Cortex of kidney (tissue), 1 donor: ENCODE measurements at places on chromosomes 11 and 22.

DNA sequence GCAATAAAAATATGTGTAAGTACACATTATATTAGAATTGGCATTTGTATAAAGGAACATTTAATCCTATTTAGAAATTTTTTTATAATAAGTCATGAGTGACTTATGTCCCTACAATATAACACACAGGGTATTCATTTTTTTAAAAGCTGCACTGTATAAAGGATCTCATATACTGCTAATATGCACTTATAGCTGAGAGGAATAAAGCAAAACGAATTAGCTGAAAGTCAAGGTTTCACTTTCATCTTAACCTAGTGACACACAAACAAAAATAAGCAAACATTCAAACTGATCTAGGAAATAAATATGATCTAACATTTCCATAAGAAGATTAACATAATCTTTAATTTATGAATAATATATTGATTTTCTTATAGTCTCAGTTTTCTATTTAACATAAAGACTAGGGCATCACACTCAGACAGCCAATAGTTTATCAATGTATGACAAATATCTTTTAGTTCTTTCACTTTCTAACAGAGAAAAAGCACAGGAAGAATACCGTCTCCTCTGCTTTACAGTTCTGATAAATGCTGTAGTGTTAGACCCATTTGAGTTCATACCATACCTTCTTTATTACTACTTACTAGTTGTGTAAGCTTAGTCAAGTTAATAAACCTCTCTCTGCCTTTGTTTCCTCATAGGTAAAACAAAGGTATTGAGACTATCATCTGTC, 42.9 kb downstream of the DCDC1 start:
- DNase-seq: no peak

GRCh38 chr22:44550711-44551491, 52.9 kb upstream of the RTL6 start:
- DNase-seq: no peak

DNA sequence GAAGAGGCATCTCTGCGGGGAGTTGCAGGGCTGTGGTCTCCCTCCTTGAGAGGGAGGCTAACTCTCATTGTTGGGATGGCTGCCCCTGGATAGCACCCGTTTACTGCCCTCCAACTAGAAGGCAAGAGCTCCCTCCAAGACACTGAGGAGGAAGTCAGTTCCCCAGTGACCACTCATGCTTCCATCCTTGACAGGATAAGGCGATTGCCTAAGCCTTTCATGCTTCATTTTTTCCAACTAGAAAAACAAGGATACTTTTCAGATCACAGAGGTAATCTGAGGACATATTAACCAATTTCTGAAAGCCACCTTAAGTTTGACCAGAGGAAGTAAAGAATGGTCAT, 186.6 kb downstream of the MAML2 start:
- DNase-seq: no peak

DNA sequence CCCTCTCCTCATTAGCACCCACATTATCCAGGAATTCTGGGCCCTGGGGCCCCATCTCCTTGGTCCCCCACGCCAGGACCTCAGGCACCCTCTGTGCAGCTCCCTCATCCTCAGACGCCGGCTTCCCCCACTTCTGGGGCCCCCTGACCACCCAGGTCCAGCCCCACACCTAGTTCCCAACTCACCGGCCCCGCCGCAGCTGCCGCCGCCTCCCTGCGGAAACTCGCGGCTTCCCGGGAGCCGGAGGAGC, at the start of gene PCSK7:
PCSK7 (minus strand) TSS at position 232 of the 250 bp plus-strand sequence. CDS start 2,229 bp downstream, outside the sequence.
- no peak for DNase-seq

DNA sequence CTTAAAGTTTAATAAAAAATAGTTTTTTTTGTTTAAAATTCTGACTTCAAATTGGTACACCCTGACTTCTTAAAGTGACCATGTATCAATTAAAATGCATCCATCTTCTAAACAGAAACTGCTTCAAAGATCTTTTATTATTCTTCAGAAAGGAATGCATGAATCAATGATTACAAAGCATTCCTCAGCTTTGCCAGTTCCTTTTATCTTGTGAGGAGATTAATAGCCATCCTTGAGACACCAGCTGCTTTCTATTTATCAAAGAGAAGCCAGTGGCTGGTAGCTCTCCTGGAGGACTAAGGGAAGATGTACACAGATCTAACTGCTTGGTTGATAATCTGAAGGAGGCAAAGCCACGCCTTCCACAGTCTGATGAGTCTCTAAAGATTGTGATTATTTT, 2222.5 kb downstream of the LRRC4C start:
- no peak for DNase-seq

DNA sequence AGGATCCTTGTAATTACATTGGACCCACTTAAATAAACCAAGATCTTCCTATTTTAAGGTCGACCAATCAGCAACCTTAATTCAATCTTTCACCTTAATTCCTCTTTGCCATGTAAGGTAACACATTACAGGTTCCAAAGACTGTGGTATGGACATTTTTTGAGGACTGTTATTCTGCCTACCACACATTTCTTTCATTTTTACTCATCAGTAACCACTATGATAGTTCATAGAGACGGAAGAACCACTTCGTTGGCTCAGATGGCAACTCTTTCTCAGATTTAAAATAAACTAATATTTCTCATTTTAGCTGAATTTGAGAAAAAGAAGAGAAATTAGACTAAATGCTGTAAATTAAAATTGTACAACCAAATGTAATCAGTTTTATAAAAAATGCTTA, 96.3 kb downstream of the PAX6 start:
- no peak for DNase-seq

GRCh38 chr11:10051868-10052586, 242.0 kb downstream of the SBF2 start:
- DNase-seq: no peak

DNA sequence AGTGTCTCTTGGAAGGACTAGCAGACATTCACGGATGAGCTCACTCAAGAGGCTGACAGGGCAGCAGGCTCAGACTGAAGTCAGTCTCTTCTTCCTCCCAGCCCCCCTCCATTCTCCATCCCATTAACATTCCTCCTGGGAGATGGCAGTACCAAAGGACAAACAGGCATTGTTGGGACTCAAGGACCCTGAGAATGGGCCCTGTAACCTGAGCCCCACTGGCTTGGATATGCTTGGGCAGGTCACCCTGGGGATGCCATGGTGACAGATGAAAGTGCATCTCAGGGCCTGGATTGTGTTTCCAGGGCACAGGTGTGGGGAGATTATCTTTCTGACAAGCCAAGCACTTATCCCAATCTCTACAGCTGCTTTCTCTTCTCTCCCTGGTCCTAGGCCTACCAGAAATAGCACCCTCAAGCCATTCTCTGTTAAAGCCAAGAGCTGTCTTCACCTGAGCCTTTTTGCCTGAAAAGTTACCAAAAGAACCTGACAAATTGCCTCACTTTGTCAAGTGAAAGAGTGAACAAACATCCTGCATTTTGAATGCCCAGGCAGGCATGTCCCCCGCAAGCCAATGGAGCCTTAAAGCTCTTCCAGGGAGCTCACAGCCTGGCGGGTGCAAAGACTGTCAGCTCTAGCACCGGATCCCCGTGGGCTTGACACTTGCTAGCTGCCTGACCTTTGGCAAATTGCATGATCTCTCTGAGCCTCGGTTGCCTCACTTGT, 366.0 kb upstream of the NARS2 start:
- no peak for DNase-seq

- no peak for DNase-seq
Measured at GRCh38 chr22:22110548-22111266, 128.1 kb upstream of the TOP3B start.

DNA sequence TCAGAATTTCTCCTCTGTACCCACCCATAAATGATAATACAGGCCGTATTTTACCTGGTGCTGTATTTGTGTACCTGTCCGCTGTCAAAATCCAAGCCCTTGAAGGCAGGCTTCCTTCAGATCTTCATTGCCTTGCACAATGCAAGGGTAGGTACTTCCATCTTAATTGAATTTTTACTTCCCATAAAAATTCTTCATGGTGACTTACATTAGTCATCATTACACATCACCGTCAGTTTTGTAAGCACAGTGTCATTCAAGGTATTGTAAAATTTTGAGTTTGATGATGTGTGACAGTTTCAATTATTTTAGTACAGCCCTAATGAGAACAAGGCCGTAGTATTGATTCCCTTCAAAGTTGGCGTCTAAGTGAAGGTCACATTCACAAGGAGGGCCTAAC, 770 bp upstream of the TSG101 start:
- no peak for DNase-seq

GRCh38 chr11:81725701-81726100, 1008.0 kb downstream of the FAM181B start:
- no peak for DNase-seq

DNA sequence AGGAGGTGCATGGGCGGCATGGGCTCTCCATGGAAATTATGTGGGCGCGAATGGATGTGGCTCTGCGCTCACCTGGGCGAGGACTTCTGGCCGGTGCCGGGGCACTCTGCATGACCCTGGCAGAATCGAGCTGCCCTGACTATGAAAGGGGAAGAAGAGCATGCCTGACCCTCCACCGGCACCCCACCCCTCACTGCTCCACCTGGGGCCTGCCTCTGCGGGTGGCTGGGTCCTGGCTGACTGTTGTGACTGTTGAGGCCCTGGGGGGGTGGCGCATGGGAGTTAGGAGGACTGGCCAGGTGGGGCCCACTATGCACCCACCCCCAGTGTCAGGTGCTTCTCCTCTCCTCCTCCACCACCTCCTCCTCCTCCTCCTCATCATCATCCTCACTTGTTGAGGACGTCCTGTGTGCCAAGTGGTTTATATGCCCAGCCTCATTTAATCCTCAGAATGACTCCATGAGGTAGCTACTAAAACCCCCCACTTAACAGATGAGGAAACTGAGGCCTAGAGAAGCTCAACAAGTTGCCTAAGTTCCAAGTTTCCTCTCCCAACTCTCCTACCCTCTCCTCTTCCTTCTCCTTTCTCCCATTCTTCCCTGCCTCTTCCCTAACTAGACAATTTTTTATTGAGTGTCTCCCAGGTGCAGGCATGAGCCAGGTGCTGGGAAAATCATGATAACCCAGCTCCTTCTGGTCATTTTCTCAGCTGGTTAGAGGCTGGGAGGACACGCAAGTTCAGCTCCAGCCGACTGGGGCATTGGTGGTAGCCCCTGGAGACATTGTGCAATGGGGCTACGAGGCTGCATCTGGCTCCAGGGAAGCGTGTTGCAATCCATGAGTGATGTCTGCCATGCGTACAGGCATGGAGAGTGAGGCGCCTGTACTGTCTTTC, 2.3 kb downstream of the MYEOV start:
- no peak for DNase-seq

- DNase-seq: no peak
Measured at GRCh38 chr22:33139937-33140336, 81.8 kb upstream of the SYN3 start.
